Suppressor macrophage (primary cell): ENCODE measurements at places on chromosomes 5 and 9.

DNA sequence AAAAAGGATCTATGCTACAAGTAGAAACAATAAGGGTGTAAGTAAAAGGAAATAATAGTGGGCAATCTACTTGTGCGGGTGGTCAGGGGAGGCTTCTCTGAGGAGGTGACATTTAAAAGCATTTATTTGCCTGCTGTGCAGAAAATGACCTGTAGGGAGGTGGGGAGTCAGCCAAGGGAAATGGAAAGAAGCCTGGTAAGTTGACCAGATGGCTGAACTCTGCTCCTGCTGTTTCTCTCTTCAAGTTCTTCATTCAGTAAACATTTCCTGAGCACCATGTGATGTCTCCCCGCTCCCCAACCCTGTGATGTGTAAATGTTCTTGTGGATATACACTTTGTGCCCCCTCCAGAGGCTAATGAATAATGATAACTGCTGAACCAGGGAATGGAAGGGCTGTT lies 9.9 kb upstream of the SPIN1 start:
- no peak for DNase-seq

DNA sequence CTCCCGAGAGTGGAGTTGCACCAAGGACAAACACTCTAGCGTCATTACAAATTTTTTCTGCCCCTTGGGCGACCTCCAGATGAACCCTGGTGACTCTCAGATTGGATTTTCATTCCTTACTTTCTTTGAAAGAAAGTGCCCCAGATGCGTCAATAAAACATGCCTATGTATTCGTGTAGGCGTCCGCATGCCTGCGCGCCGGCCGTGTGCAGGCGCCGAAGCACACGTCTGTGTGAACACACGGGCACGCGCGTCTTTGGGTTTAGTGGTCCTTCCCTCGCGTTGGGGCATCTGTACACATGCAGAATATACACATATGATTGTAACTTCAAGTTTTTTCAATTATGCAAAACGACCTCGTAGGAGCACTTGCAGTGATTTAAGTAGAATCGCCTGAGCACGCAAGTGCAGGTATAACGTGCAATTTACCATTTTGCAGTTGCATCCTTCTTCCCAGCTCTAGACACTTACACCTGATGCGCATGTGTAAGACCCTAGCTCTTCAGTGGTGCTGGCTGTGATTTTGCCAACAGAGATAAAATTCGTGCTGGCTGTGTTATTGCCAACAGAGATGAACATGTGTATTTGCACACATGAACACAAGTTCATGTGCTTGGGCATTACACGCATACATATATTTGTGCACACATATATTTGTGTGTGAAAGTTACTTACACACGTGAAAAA lies 1.9 kb upstream of the LHX2 start:
- no peak for DNase-seq

- no peak for DNase-seq
Observed at GRCh38 chr5:158521995-158522394, 577.7 kb downstream of the EBF1 start.

DNA sequence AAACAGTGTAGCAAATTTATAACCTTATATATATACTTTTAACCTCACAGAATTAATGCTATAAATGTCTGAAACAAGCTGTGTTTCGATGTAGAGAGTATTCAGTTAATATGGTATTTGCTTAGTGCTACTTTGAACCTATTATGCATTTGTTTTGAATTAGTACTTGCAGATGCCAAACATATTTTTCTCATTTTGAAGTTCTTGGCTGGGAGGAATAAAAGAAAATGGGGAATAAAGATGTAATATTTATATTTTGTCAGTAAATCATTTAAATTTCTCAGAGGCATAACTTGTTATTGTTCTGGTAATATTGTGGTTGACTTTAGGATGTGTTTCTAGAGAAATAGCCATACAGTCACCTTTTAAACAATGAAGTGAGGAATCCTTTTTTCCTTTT lies 175.9 kb upstream of the IZUMO3 start:
- DNase-seq = no peak

- peak; percentile 68 for DNase-seq
Observed at GRCh38 chr9:136088939-136089696, 6.0 kb downstream of the NACC2 start.

DNA sequence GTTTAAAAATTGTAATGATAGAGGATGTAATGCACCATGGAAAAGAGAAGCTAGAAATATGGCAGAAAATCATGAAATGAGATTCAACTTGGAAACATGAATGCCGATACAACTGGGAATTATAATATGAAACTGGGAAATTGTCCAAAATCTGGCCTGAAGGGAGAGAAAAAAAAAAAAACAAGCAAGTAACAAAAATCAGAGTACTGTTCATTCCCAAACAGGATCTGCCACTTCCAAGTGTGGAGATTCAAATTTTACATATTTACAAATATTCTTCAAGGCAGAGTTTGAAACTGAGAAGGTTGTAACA lies 56.6 kb upstream of the MOCS2 start:
- DNase-seq = no peak

GRCh38 chr9:123267481-123268198 lies 746 bp downstream of the STRBP start:
- no peak for DNase-seq

GRCh38 chr9:17521100-17521855 lies 57.6 kb upstream of the SH3GL2 start:
- no peak for DNase-seq

GRCh38 chr5:102649731-102650130 lies 105.4 kb upstream of the PAM start:
- DNase-seq = no peak

DNA sequence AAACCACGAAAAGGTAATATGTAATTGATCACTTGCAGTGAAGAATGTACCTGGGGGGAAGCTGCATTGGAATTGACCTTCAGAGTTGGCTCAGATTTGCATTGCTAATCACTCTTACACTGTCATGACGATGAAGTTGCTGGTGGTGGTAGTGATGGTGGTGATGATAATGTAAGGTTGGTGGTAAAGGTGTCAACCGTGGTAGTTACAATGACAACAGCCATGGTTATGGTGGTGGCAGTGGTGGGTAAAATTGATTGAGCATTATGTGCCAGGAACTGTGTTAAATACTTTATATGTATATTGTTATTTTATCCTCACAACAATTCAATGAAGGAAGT lies 282.4 kb downstream of the NR3C1 start:
- DNase-seq = no peak

DNA sequence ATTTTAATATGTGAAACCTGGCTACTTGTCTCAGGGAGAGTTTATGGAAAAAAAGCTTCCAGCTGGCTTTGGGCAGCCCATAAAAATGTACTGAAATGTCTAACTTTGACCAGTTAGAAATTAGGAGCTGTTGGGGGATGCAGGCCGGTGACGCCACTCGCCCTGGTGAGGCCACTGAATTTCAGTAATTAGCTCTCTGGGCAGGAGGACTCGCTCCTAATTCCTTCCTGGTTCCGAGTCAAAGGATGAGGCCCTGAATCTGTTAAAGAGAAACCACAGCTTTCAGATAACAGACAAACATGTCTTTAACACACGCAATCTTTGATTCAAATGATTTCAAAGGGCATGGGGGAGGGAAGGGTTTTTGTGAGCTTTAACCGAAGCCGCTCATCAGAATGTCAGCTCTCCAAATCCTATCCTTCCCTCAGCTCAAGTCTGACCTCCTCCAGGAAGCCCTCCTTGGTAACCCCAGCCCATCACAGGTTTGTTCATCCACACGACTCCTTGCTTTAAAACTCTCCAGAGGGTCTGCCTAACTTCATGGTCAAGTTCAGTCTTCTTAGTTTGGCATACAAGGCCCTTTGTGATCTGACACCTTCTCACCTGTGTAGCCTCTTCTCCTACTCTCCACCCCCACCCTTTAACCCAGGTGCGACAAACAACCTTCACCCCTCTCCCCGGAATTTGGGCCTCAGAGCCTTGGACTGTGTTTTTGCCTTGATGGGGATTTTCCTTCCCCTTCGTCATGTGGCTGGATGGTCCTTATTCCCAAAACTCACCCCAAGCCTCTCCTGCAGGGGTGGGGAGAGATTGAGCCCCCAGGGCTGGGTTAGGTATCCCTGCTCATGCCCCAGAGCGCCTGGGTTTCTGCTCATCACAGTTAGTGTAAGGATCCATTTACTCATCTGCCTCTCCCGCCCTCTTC lies 13.6 kb upstream of the PHF19 start:
- DNase-seq = no peak

DNA sequence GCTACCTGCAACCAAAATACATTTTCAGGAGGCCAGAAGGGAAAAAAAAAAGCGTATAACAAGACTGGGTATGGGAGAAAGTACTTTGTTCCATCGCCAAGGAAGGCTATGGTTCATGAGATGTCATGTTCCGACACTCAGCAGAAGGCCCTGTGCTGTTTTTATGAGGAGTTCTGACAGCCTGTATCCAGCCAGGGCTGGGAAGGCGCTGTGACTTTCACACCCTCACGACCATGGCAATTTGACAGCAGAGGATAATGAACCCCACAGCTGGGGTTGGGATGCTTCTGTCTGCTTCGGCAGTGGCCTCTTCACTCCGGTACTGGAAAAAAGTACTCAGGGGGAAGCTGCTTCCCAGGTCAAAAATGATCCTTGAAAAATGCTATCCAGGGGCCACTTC lies 154.4 kb downstream of the PRELID2 start:
- DNase-seq = no peak

DNA sequence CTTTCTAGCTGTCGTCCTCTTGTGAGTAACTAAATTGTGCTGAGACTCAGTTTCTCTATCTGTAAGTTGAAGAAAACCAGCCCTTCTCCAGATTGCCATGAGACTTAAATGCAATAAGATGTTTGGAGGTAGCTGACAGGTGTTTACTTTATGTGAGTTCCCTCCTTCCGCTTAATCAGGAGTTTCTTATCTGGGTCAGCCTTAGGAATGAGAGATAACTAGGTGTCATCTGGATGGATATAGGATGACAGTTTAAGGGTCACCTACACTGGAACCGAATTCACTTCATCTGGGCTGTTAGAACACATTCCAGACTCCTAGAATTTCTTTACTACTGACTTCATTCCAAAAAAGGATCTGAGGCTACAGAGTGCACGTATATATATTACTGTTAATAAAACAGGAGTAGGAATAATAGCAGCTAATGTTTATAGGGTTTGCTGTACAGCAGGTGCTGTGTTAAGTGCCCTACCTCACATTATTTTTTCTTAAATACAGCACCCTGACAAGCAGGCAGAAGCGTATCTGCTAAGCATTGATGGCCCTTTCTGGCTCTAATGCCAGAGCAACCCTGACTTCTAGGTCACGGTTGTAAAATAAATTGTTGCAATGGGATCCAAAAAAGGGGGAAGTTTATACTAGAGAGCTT lies 30.0 kb upstream of the CPEB4 start:
- no peak for DNase-seq

DNA sequence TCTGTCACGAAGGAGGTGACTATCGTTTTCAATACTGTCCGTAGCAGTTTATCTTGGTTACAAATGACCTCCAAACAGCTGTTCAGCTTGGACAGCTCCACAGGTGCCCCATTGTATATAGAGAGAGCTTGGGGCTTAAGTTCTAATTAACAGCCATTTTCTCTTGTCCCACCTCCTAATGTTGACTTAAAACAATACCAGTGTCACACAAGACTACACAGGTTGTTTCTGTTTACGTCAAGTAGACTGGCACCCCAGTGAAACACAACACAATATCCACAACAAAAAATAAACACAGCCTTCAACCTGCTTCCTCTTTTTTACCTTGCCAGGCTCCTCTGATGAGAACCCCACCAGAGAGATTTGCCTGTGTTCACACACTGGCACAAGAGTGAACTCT lies 39.8 kb upstream of the TLE1 start:
- DNase-seq = no peak
